ENCODE measurements at places on chromosomes 6 and 20.

GRCh38 chr6:1665214-1665613 lies 55.5 kb downstream of the FOXC1 start:
- DNase-seq, result no peak

DNA sequence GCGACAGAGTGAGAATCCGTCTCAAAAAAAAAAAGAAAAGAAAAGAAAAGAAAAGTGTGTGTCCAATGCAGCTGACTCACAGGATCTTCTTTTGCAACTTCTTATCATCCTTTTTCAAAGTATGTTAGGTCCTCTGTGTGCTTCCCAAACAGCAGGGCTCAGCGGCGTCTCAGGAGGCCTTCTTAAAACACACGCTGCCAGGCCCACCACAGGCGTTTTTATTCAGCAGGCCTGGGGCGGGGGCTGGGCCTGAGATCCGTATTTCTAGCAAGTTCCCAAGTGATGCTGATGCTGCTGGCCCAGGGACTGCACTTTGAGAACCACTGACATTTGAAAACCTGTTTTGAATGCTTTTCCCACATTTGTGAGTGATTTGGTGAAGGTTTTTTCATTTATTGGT lies 57.1 kb downstream of the PSMG4 start:
- peak; percentile 53 for DNase-seq

GRCh38 chr6:83815631-83816272 lies 37.4 kb upstream of the RIPPLY2 start:
- DNase-seq, result peak; percentile 5

DNA sequence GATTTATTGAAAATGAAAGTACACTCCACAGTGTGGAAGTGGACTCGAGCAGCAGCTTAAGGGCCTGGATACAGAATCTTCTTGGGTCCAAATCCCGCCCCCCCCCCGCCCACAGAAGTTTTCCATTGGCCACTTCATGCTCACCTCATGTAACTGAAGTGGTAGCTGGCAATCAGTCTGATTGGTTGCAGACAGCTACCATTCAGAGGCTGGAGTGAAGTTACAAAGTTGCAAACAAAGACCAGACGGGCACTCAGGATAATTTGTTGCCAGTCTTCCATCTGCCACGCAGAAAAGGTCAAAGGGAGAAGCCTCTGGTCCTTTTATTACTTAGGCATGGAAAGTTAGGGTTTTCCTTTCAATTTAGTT lies 25.8 kb upstream of the FABP7 start:
- DNase-seq, result no peak

DNA sequence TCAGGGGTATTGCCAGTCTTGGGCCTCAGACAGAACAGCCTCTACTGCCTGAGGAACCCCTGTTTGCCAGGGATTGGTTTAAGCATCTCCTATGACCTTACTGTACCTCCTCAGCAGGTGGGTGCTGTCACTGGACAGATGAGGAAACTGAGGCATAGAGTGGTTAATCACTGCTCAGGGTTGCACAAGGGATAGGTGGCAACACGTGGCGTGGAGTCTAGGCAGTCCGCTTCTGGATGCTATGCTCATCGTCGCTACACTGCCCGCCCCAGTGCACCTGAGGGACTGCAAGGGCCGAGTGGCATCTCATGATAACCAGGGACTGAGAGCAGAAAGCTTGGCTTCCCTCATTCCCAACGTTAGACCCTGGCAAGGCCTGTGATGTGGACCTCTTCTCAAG lies 101.8 kb upstream of the SULF2 start:
- no peak for DNase-seq

- DNase-seq, result peak; percentile 40
Observed at GRCh38 chr6:145895802-145896201, 68.4 kb downstream of the SHPRH start.

DNA sequence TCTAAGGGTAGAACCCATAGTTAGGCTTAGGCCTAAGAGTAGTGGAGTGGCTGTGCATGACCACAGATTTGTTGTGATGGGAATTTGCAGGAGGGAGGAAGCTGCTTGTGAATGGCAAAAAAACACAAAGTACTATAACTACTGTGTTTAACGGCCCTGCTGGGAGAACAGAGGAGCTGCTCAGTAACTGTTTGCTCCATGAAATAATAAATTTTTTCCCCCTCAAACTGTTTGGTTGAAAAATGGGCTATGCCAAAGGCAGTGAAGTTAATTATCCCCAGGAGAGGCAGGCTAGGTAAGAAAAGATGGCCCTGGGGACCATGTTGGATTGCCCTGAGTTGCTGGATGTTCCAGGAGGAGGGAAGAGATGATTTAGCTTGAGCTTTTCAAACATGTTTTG lies 256.5 kb upstream of the PRND start:
- DNase-seq, result no peak

- no peak for DNase-seq
Observed at GRCh38 chr6:135311446-135312200, 130.5 kb downstream of the MYB start.

DNA sequence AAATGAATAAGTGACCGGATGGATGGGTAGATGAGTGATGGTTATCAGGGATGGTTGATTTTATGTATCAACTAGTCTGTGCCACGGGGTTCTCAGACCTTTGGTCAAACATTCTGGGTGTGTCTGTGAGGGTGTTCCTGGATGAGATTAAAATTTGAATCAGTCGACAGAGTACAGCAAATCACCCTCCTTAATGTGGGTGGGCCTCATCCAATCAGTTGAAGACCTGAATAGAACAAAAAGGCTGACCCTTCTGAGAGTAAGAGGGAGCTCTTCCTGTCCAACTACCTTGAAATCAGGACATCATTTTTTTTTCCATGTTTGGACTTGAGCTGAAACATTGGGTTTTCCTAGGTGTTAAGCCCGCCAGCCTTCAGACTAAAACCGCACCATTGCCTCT lies 136.4 kb upstream of the ATXN1 start:
- no peak for DNase-seq

DNA sequence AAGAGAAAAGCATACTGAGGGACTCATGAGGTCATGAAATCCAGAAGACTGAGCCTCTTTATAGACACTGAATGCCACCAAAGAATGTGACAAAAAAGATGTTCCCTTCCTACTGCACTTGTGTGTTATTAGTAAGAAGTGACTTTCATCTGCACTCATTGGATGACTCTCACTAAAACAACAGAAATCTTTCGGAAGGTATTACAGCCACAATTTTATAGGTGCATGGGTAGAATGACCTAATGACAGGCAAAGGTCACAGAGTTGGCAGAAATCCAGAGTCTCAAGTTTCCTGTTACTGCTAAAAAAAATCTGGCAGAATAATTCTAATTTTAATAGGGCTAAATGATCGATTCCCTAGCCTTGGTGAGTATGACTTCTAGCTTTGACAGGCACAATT lies 13.3 kb downstream of the PKHD1 start:
- DNase-seq, result no peak

- DNase-seq, result no peak
Observed at GRCh38 chr6:158812611-158813010, 6.6 kb downstream of the EZR start.

DNA sequence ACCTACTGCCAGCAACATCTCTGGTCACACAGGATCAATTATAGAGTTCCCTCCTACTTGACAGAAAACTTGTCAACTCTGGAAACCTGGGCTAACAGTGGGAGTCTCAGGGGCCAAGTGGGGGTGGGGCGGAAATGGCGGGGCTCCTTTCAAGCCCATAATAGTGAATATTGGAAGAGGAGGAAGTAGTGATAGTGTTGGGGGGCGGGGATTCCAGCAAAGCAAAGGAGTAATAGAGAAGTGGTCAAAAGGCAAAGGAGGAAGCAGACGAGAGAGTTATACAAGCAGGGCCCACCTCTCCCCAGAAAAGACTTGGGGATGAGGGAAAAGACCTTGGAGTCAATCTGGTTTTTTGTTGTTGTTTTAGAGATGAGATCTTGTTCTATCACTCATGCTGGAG lies 2.1 kb downstream of the DEF6 start:
- no peak for DNase-seq

DNA sequence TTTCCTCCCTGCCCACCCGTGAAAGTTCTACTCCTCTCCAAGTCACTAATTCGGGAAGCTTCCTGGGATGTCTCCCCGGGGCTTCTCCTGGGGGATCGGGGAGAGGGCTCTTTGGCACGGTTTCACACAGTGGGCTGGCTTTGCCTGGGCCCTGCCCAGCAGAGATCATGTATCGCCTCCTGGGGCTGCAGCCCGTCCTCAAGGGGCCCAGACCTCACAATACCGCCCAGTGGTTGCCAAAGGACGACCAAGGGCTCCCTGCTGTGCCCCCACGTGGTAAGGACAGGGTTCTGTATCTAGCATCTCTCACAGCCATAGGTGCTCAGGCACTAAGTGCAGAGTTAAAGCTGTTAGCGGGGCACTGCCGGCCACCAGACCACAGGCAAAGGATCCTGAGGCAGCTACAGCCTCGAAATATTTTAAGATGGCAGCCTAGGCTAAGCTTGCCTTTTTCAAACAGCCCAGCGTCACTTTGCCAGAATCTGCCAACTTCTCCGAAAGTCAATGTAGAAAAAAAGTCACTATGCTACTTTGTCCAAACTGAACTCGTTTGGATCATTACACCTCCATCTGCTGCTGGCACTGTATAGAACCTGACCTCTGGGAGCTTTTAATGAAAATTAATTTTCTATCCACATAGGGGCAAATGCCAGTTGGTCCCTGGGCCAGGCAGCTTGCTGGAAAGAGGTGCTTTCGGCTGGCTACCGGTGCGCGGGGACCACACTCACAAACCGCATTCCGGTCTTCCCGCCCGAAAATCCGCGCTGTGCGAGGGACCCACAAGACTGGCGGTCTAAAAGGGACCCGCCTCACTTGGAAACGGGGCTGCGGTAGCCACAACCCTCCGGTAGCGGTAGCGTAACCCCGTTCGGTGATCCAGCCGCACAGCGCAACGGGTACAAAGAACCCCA lies 1.3 kb upstream of the NNAT start:
- DNase-seq, result no peak

GRCh38 chr6:160428818-160429619 lies 80.8 kb downstream of the SLC22A3 start:
- DNase-seq, result no peak

Data from fibroblast of pulmonary artery (primary cell).